ENCODE measurements at places on chromosomes 1 and 21. TPM values are rescaled to one million over a fixed set of nuclear protein-coding genes. Genes with fewer than 3 reads are reported as not detected.

The AGMAT gene
- 4.2 TPM for polyA plus RNA-seq

The PLPP3 gene
- 31.3 TPM for polyA plus RNA-seq

The RIMKLA gene
- 0.14 TPM for polyA plus RNA-seq

The SLC37A1 gene
- polyA plus RNA-seq: 9.2 TPM

The ESRRG gene
- polyA plus RNA-seq: 0.71 TPM

The SYT6 gene
- polyA plus RNA-seq: 0.11 TPM

The SPRR5 gene
- polyA plus RNA-seq: 0.37 TPM

The FCRL5 gene
- 8.1 TPM for polyA plus RNA-seq

The SMCP gene
- polyA plus RNA-seq: 0.30 TPM

The WLS gene
- 14.7 TPM for polyA plus RNA-seq

The HRNR gene
- 0.14 TPM for polyA plus RNA-seq

The TMEM269 gene
- 0.32 TPM for polyA plus RNA-seq

The ORC1 gene
- 0.96 TPM for polyA plus RNA-seq

The OR2L3 gene
- not detected for polyA plus RNA-seq

The RGS16 gene
- 5.0 TPM for polyA plus RNA-seq

The PTBP2 gene
- 43.9 TPM for polyA plus RNA-seq

The SMYD3 gene
- 22.0 TPM for polyA plus RNA-seq

The LINGO4 gene
- 0.14 TPM for polyA plus RNA-seq

The MROH9 gene
- polyA plus RNA-seq: 0.05 TPM

The DMRTB1 gene
- polyA plus RNA-seq: 0.02 TPM

The CLCA4 gene
- 0.59 TPM for polyA plus RNA-seq

The DMRTA2 gene
- 1.5 TPM for polyA plus RNA-seq

The NBPF8 gene
- 9.4 TPM for polyA plus RNA-seq

The SIM2 gene
- polyA plus RNA-seq: 0.07 TPM

The IL20 gene
- polyA plus RNA-seq: 0.66 TPM

The KCNE2 gene
- polyA plus RNA-seq: 0.18 TPM

The ACTN2 gene
- 1.3 TPM for polyA plus RNA-seq

The NOS1AP gene
- 0.30 TPM for polyA plus RNA-seq

The RPL22 gene
- 1,043 TPM for polyA plus RNA-seq

The NECTIN4 gene
- polyA plus RNA-seq: 4.7 TPM

The ANKRD65 gene
- polyA plus RNA-seq: 16.0 TPM

The BTBD8 gene
- polyA plus RNA-seq: 3.3 TPM

The VHLL gene
- polyA plus RNA-seq: 0.09 TPM

The HHIPL2 gene
- 0.57 TPM for polyA plus RNA-seq

The GPR37L1 gene
- 0.09 TPM for polyA plus RNA-seq

The GNG12 gene
- 19.3 TPM for polyA plus RNA-seq

The LIPI gene
- polyA plus RNA-seq: 0.02 TPM

The PADI2 gene
- 3.6 TPM for polyA plus RNA-seq

The CXADR gene
- 5.6 TPM for polyA plus RNA-seq

The SPRR2F gene
- 0.94 TPM for polyA plus RNA-seq

The GJB5 gene
- 3.9 TPM for polyA plus RNA-seq

The TRNP1 gene
- 11.6 TPM for polyA plus RNA-seq

The SPRR1A gene
- polyA plus RNA-seq: 41.1 TPM

The TCHHL1 gene
- 0.16 TPM for polyA plus RNA-seq

The NBPF4 gene
- 0.11 TPM for polyA plus RNA-seq

The EPHB2 gene
- 1.6 TPM for polyA plus RNA-seq

The RAB29 gene
- 18.8 TPM for polyA plus RNA-seq

The NEK7 gene
- polyA plus RNA-seq: 31.4 TPM

The INSRR gene
- polyA plus RNA-seq: 0.43 TPM

The DIPK1A gene
- polyA plus RNA-seq: 13.1 TPM

All from thymus (tissue), 14 donors.